ENCODE measurements at places on chromosomes 3 and 15. TPM values are rescaled to one million over a fixed set of nuclear protein-coding genes. Genes with fewer than 3 reads are reported as not detected.

- DNase-seq = no peak
Observed at GRCh38 chr15:80769829-80770705, 9.1 kb upstream of the CEMIP start.

The PPCDC gene
- polyA plus RNA-seq = 11.4 TPM

The TTLL13 gene
- polyA plus RNA-seq = 0.13 TPM

The GCNT3 gene
- polyA plus RNA-seq = 1.4 TPM
